Eye (tissue), 1 donor: ENCODE measurements at places on chromosomes 13 and 19.

DNA sequence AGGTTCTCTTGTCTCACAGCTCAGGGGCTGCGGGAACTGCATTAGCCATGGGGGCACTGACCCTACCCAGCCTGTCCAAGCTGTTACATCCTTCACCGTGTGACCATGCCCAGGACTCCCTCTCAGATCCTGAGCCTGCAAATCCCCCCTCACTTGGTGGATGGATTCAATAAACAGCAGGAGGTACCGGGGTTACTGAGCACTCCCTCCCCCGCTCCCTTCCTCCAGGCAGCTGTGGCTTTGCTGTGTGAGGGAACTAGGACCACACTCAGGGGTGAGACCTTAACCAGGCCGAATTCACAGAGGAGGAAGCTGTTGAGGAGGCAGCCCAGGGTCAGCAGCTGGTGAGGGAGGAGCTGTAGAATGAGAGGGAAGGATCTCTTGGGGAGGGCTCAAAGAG lies 27.0 kb upstream of the CEACAM1 start:
- peak; percentile 54 for DNase-seq

DNA sequence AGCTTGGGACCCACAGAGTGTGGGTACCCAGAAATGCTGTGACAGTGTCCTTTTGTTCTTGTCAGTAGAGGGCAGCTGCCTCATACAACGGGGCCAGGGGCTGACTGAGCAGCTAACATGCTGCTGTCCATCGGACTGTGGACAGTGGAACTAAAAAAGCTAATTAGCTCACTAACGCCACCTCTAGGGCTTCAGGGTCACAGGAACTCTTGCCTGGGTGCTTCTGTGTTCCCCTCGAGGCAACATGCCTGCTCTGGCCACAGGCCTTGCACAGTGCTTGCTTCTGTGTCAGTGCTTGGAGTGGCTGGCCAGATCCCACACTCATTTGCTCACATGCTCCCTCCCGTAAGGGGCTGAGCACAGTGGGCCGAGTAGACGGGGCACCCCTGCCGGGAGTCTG lies 377.0 kb downstream of the OLFM4 start:
- DNase-seq = no peak

GRCh38 chr19:7992575-7992974 lies 12.9 kb downstream of the ELAVL1 start:
- DNase-seq = no peak

DNA sequence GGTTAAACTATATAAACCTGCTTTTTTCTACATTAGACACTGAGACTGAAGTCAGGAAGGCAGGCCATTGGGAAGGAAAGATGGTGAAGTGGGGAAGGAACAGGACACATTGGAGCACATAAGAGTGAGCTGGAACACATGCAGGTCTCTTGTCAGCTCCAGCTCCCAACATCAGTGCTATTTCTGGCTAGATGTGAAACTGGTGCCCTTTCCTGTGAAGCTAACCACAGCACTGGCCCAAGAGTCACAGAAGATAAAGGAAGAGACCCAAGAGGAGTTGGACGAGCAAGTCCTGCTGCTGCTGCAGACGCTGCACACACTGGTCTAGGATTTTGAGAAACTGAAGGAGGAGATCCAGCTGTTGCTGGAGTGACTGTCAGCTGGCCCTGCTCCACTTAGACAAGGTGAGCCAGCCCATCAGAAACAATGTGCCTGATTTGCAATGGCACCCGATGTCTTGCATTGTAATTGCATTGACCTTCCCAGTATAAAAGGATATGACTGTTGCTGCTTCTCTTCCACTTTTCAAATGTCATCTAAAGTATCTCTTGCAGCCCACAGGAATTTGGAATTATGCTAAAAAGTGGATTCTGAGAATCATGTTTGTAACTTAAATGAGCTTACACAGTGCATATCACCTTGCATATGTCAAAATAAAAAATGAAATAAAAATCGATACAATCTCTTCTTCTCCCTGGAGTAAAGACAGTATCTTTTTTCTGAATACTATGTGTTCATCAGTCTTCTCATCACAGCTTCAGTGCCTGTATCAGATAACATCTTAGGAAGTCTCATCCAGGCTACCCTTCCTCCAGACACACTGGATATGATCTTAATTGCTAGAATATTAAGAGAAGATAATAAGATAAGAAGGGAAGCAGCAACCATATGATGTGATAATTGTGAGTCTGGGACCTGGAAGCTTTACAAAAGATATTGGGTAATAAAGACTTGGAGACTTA lies 230.7 kb upstream of the SPRY2 start:
- no peak for DNase-seq

DNA sequence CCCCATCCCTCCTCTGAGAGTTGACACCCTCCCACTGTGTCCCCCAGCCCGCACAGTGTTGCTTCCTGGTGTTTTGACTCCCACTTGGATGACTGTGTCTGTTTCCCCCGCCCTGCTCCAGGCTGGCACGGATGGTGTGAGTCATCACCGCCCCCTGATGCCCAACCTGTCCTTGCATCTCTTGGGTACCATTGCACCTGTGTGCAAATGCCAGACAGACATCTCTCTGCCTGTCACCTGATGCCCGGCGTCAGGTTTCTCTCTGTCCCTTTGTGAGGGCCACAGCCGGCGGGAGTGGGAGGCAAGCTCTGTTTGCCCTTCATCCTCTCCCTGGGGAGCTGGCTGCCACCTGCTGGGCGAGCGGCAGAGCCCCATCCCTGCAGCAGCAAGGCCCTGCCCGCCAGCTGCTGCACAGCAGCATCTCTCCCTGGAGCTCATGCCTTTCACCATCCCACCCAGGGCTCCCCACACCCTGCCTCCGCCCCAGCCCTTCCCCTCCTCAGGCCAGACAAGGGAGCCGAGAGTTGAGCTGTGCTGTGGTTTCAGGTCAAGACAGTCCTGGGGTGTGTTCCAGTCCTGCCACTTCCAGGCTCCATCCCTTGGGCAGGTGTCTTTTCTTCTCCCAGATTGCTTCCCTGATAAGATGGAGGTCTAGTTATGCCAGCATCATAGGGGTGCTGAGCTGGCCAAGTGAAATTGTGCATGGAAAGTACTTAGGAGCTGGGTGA lies 29.7 kb downstream of the NKPD1 start:
- DNase-seq = no peak

DNA sequence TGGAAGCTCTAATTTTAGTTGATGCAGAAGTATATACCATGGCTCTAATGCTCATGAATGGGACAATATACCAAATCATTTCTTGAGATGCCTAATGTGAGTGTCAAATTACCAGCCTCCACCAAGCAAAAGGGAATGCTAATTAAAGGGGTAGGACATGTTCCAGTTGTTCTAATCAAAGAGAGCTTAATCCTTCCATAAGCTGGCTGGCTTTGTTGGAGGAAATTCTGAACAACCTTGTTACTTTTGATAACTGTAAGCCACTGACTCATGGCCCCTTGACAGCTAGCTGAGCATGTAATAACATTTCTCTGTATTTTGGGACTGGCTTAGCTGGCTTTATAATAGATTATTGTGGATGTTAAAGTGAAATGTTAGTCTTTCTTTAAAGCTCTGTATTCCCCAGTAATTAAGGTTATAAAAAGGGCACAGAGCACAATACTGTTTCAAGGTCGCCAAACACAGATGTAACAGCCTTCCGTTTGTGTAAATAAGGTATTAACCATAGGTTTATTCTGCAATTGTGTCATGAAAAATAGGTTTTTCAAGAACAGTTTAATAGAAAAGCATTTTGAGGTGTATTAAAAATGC lies 1194.0 kb downstream of the PCDH9 start:
- peak; percentile 30 for DNase-seq

DNA sequence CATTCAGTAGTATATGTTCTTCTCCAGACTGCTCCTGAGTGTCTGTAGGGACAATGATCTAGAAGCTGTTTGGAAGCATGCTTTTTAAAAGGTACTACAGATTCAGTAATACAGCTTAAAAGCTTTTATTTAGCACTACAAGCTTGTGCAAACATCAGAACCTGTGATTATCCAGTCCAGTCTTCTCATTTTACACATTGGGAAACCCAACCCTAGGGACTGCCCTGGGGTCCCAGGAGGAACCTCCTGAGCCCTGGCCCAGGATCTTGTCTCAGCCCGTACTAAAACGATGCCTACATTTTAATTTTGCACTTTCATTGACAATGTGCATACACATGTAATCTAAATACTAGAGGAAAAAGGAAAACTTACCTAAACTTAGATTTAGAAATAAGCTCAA lies 12.5 kb downstream of the DOCK9 start:
- no peak for DNase-seq

GRCh38 chr13:112014857-112015256 lies 52.1 kb upstream of the SOX1 start:
- DNase-seq = no peak

DNA sequence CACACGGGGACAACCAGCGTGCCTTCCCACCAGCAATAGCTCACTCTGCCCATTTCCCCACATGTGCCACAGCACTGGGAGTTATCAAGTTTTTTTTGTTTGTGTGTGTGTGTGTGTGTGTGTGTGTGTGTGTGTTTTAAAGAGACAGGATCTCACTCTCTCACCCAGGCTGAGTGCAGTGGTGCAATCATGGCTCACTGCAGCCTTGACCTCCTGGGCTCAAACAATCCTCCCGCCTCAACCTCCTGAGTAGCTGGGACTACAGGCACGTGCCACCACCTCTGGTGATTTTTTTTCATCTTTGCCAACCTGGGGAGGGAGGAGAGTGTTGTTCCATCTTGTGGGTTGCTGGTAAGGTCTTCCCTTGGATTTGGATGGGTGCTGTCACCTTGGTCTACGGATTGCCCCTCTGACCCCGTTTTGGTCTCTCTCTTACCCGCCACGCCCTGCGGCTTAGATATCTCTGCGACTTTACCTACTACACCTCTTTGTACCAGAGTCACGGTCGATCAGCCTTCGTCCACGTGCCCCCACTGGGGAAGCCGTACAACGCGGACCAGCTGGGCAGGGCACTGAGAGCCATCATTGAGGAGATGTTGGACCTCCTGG lies 22.6 kb downstream of the PGPEP1 start:
- DNase-seq = no peak

DNA sequence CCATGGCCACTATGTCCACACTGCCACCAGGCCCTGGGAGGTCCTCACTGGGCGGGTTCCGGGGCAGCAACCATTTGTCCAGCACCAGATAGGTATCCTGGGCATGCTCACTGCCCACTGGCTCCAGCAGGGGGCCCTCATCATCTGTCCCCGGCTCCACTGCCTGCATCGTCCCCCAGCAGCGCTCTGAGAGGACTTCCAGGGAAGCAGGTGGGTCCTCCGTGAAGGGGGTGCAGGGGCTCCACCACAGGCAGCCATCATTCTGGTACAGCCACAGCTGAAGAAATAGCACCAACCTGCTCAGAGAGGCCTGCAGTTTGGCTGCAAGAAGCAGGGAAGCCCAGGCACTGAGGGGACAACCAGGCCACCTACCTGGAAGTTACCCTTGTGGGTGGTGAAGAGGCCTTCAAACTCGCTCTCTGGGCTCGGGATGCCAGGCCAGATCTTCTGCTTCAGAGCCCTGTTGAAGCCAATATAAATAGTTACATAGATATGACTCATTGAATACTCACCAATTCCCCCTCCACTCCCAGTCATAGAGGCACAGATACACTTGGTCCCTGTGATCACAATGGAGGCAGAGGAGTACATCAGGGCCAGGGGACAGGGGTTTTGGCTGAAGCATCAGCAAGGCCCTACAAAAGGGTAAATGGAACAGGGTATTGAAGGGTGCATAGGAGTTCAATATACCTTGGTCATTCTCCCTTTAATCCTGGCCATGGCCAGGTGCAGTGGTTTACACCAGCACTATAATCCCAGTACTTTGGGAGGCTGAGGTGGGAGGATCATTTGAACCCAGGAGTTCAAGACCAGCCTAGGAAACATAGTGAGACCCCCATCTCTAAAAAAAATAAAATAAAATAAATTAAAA lies 4.1 kb downstream of the SWSAP1 start:
- peak; percentile 79 for DNase-seq

- no peak for DNase-seq
These were observed 1.3 kb downstream of the FBXW9 start for GRCh38 chr19:12695096-12695495.

- DNase-seq = no peak
These were observed 1.8 kb upstream of the IFI30 start for GRCh38 chr19:18171605-18172327.

GRCh38 chr13:40309881-40310280 lies 356.6 kb downstream of the FOXO1 start:
- DNase-seq = no peak

GRCh38 chr19:44611812-44612295 lies 1.5 kb upstream of the IGSF23 start:
- DNase-seq = no peak

DNA sequence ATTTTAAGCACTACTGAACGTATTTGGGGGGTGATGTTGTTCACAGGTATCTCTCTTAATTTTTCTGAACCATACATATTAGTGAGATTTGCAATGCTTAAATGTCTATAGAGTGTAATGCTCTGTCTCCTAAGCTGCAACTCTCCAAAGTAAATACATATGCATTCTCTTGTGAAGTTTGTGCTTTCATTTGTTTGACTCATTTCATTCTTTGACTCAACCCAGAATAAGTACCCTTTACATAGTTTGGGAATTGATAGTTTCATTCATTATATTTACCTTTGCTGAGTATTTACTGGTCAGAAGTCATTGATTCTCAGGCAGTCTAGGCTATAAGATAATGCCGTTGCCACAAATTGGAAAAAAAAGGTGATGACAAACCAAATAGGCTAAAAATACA lies 406.9 kb downstream of the FGF9 start:
- no peak for DNase-seq

GRCh38 chr13:94842901-94843300 lies 130.6 kb upstream of the SOX21 start:
- DNase-seq = no peak

DNA sequence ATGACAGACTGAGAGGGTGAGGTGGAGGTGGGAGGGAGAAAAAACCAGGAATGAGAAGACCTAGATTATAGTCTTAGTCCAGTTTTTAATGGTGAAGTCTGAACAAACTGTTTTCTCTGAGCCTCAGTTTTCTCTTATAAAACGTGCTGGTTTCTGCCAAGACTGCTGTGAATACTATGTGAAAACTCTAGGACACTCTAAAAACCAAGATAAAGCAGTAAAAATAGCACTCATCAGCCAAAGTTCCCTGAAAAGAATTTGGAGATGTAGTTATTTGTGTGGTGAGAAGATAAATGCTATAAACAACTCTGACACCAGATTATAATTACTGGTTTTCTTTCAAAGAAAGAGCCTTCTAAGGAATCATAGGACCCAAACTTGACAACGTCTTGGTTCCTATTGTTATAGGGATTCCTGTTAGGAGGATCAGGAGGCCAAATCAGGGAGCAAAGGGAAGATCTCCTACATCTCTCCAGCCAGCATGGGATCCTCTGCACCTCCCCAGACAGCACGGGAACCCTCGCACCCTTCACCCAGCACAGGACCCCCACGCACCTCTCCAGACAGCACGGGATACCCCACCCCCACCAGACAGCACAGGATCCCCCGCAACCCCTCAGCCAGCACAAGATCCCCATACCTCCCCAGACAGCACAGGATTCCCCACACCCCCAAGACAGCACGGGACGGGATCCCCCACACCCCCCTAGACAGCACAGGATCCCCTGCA lies 130.2 kb downstream of the MIPEP start:
- no peak for DNase-seq

- DNase-seq = no peak
These were observed 41.6 kb upstream of the ZNF681 start for GRCh38 chr19:23800271-23800670.
